Activated CD8-positive, alpha-beta memory T cell treated with anti-CD3 and anti-CD28 coated beads for 1 hour (primary cell): ENCODE measurements at places on chromosomes 4 and X.

DNA sequence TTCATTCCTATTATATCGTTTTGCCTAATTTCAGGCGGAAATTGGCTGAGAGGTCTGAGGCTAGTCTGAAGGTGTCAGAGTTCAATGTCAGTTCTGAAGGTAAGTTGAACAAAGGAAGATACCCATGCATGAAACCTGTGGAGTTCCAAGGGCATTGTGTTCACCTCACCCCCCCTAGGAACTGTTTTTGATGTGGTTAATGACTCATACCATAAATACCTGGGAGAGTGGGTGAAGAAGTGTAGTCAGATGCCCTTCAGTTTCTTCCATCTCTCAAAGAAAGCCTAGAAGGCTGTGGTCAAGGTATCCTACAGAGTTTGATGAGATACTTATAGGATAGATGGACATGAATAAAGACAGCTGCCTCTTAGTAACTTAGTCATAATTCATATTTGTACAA lies 2.7 kb downstream of the UTP14A start:
- no peak for DNase-seq

DNA sequence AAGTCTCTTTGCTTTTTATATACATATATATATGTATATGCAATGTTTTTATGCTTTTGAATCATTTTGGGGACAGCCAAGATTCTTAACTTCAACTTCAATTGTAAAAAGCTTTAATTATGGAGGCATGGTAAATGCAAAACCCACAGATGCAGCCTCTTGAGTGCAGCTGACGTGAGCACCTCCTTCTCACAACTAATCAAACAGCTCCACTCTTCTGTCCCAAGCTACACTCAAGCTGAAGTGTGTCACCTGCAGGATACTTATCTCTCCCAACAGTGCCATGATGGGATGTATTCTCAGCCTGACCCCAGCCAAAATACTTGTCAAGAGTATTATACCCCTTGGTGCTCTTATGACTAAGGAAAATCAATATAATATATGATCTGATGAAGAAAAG lies 60.7 kb upstream of the BLTP1 start:
- DNase-seq, result no peak

DNA sequence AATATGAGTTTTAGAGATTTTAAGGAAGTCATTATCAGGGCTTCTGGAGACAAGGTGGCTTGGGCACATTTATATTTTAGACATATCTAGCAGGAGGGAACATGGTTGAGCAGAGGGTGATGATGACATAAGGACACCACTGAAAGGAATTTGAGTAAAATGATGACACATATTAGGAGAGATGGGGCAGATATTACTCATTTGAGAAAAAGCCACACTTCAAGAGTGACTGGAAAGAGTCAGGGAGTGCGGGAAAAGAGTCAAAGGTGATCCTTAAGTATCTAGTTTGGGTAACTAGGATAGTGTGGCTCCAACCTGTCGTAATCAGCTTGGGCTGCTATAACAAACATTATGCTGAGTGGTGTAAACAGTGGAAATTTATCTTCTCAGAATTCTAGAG lies 377.7 kb downstream of the PACRGL start:
- no peak for DNase-seq

DNA sequence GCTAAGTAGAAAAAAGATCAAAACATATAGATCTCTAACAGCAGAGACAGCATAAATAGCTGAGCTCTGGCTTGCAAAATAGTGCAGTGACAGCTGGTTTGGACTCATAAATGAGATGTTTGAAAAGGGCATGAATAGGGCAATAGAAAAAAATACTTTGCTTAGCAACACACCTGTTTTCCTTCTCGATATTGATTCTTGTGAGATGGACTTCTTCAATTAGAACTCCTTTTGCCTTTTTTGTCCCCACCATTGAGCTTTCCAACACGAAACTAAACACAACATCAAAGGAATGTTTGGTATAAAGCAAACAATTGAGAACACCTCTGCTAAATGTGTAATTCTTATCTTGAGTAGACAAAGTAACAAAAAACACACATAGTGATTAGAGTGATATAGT lies 726.3 kb downstream of the RAPGEF2 start:
- DNase-seq, result no peak

- DNase-seq, result no peak
Measured at GRCh38 chr4:116064331-116064730, 950.9 kb upstream of the NDST4 start.

- DNase-seq, result no peak
Measured at GRCh38 chr4:139975830-139976272, 178.1 kb downstream of the MAML3 start.

DNA sequence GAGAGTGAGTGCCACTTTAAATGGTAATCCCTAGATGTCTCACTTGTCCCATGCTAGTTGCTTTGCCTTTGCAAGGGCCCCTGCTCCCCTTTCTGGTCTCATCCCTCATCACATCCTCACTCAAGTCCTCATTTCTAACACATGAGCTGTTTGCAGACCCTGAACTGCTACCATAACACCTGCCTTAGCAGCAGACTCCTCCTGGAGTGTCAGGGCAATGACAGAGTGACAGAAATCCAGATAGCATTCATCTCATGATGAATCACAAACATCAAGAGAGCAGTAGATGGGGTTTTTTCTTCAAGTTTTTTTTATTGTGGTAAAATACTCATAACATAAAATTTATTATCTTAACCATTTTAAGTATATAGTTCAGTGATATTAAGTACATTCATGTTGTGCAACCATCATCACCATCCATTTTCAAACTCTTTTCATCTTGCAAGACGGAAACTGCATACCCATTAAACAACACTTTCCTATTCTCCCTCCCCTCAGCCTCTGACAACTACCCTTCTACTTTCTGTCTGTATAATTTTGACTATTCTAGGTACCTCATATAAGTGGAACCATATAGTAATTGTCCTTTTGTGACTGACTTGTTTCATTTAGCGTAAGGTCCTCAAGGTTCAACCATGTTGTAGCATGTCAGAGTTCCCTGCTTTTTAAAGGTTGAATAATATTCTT lies 133.2 kb upstream of the RPS6KA3 start:
- no peak for DNase-seq

- no peak for DNase-seq
Measured at GRCh38 chr4:1635464-1635863, 48.6 kb downstream of the FAM53A start.

DNA sequence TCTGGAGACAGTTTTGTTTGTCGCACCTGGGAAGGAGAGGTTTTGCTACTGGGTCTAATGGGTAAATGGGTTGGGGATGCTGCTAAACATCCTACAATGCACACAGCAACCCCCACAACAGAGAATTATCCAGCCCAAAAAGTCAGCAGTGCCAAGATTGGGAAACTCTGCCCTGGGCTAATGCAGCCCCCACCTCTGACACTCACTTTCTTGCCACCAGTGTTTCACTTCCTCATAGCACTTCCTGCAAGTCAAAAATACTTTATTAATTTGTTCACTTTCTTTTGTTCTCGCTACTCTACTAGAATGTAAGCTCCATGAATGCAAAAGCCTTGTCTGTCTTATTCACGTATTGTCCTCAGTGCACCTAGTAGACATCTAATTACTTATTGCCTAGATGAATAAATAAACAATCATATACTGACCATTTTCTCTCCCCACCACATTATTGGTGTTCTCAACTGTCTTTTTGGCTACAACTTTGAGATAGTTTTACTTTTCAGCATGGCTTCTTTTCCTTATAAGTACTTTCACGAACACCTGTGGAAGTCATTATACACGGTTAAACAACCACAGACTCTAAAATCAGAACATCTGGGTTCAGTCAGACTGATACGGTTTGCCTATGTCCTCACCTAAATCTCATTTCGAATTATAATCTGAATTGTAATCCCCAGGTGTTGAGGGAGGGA lies 82.0 kb upstream of the PITX2 start:
- DNase-seq, result no peak

DNA sequence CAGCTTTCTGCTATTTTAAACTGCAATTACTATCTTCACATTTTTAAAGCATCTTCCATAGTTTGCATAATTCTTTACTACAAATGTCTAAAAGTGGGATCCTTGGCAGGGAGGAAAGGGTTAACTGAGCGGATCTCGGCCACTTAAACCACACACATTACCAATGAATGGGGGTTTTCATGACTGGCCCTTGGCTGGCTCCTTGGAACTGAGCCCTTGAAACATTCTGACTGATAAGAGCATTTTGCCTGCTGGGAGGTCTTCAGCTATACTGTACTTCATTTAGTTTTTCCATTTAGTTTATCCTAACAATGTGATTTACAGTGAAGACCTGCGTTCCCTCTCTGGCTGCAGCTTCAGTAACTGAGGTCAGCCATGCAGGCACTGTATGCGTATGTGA lies 31.7 kb upstream of the MFAP3L start:
- no peak for DNase-seq

DNA sequence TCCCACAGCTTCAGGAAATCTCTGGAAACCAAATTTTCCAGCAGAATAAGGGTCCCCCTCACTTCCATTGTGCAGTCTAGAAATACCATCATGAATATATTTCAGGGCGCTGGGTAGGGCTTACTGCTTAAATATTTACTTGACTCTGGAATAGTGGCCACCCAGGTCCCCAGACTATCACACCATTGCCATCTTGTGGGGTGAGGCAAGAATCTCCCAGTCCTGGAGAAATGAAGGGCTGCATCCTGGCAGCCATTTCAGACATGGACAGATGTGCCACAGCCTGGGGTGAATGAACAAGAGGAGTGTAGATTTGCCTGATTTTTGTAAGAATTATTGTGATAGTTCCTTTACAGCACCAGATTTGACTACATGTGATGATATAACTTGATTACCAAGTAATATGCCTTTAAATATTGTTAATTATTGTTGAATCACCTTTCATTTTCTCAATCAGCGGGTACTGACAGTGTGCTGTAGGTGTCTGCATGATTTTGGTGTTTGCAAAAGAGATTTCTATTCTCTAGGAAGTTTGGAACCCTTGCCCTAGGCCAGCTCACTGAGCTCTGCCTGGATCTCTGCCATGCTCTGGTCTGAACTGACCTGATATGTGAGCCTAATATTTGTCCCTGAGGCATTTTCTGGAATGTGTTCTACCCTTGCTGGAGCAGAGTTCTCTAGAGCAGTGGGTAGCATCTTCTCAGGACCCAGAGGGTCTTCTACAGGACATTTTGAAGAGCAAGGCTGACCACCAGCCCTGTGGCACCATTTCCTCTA lies 183.4 kb downstream of the KIT start:
- DNase-seq, result no peak

- no peak for DNase-seq
Measured at GRCh38 chr4:183905593-183906488, 734 bp downstream of the STOX2 start.

- no peak for DNase-seq
Measured at GRCh38 chr4:140662082-140662869, 93.5 kb upstream of the UCP1 start.

- no peak for DNase-seq
Measured at GRCh38 chrX:150544222-150544787, 24.1 kb upstream of the MTM1 start.

DNA sequence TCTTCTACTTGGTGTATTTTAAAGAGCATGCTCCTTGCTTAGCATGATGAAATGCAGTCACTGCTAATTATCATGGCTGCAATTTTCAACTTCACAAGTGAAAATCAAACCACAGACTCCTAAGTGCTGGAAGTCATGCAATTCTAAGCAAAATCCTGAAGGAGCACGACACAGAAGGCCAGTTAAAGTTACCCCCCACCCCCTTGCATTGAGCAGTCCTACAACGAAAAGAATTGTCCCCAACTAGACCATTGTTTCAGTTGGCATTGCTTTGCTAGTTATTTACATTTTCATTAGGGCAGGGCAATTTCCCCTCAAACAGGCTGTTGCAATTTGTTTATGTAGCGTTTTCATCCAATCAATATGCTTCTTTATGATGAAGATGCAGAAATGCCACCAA lies 321.2 kb downstream of the PCDH7 start:
- no peak for DNase-seq
